H4 (cell line): ENCODE measurements at places on chromosomes 3 and 15.

DNA sequence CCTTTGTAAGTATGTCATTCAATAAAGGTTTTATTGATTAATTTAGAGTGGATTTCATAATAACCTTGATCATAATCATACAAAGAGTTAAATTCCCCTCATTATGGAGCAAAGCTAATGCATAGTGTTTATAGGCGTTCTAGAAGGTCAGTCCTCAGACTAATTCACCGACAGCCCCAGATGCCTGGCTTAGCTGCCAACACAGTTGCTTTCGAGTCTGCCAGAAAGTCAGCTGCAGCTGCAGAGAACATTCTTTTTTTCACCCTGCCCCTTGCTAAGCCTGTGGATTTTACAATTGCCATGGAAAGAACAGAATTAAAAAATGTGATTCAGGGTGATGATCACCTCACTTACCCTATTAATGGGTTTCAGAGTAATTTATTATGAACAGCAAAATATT is 21.2 kb downstream of the CADM2 start:
- DNase-seq, result no peak

DNA sequence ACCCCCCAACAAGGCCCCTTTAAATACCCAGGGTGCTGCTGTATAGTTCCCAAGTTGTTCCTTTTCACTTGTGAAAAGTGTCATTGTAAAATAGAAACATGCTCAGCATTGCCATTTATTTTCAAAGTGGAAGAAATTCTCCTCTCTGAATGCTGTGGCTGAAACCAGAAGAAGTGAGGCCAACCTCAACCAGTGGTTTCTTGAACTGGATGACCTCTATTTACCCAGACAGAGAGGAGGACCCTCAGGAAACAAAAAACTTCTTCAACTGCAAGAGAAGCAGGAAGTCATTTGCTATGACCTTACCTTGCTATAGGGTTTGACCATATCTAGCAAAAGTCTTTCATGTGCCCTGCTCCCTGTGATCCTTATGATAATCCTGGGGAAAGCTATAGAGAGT is 209.7 kb upstream of the RARB start:
- no peak for DNase-seq

- no peak for DNase-seq
Observed at GRCh38 chr15:67579164-67579563, 36.7 kb downstream of the MAP2K5 start.

GRCh38 chr3:1214933-1215332 is 122.1 kb downstream of the CNTN6 start:
- no peak for DNase-seq

DNA sequence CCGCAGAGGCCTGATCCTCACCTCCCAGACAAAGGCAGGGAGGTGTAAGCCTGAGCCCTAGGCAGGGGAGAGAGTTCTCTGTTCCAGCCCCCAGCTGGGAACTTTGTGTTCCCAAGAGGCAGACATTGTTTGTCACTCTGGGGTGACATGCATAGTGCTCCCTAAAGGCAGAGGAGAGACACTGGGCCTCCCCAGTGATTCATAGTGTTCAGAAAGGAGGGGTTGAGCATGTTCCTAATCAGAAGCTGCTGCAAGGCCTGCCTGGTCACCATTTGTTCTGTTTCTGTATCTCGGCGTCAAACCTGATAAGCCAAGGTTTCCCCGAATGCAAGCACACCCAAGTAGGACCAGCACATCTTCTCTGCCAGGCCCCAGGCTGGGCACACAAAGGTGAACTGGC is 24.0 kb upstream of the SLC6A6 start:
- DNase-seq, result no peak

GRCh38 chr3:177263615-177264368 is 66.5 kb upstream of the TBL1XR1 start:
- DNase-seq, result no peak

GRCh38 chr3:116841003-116841735 is 131.6 kb downstream of the TUSC7 start:
- no peak for DNase-seq

GRCh38 chr3:181176601-181177000 is 187.1 kb upstream of the DNAJC19 start:
- DNase-seq, result peak; percentile 58

DNA sequence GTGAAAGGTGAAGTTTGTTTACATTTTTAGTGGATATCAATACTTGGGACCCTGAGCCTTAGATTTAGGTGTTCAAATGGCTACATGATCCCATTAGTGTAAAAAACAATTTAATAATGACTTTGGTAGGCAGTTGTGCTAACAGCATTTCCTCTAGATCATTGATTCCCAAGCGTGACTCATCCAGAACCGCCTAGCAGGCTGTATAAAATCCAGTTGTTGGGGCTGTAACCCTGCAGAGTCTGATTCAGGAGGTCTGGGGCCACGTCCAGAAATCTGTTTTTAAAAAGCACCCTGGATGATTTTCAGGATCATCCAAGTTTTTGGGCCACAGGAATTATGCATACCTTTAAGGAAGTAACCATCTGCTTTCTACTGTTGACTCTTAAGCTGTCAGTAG is 156.4 kb downstream of the TP63 start:
- DNase-seq, result no peak

DNA sequence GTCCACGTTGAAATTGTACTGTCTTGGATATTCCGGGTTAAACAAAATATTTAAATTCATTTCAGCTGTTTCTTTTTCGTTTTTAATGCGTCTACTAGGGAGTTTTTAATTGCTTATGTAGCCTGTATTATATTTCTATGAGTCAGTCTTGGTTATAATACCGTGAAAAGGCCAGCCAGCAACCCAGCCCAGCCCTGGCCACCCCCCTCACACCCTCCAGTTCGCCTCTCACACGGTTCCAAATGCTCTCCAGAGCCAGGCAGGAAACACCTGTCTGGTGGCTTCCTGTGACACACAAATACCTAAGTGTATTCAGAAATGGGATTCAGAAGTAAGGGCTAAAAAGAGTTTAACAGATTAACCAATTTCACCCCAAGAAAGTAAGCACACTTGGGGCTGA is 4.4 kb downstream of the SH3BP5 start:
- peak; percentile 44 for DNase-seq

GRCh38 chr3:25834346-25834745 is 44.5 kb downstream of the OXSM start:
- DNase-seq, result no peak

DNA sequence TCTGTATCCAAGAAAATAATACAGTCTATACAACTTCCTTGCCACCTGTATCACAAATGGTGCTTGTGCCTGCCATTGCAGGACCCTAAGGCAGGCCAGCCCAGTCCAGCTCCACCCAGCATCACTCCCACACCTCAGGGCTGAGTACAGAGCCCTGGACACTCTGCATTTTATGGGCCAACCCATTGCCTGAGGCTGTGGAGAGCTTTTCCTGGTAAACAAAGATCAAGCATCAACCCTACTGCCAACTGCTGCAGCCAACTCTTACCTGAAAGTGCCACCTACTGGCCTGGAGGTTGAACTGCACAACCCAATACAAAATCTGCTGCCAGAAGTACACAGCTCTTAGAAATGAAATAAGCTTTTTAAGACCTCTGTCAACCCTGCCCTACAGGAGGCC is 1082.2 kb downstream of the NAALADL2 start:
- peak; percentile 82 for DNase-seq

DNA sequence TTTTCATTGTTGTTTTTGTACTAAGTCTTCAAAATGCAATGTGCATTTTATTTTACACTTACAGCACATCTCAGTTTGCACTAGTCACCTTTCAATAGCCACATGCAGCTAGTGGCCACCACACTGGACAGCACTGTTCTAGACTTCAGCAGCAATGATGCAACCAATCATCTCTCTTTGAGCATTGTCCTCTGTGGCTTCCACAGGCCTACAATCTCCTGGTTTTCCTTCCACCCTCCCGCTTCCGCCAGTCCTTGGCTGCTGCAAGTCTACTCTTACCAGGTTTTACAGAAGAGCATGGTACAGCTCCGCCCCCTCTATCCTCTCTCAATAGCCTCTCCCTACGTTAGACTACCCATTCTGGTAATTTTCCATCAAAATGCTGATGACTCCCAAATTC is 25.1 kb upstream of the FSIP1 start:
- no peak for DNase-seq

DNA sequence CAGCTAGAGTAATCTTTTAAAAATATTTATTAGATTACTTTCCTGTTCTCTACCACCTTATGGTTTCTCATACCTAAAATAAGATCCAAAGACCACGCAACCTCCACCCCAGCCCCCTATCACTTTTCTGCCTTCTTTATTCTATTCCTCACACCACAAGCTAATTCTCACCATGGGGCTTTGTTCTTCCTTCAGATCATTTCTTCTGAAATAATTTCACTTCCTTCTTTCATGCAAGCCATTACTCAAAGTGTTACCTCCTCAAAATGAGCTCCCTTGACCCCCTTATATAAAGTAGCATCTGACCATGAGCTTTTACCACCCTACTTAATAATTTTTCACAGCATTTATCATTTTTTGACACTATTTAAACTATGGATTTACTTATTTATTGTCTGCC is 233.2 kb upstream of the TMCO5A start:
- no peak for DNase-seq

DNA sequence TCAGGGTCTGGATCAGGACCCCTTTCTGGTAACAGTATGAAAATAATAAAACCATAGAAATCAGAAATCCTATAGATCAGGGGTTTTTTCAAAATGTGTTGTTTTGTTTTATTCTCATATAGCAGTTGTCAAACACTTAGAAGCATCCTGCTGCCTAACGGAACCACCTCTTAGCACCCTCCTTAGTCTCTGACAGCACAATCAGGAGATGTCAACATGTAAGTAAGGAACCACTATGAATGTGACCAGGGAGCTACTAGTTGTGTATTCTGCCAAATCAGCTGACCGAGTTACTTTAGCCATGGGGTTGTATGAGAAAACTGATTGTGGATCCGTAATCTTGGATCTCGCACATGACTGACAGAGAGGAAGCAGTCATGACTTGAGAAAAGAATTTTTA is 22.2 kb downstream of the CCDC39 start:
- DNase-seq, result no peak

GRCh38 chr3:31680072-31680870 is 147.5 kb downstream of the STT3B start:
- DNase-seq, result no peak

DNA sequence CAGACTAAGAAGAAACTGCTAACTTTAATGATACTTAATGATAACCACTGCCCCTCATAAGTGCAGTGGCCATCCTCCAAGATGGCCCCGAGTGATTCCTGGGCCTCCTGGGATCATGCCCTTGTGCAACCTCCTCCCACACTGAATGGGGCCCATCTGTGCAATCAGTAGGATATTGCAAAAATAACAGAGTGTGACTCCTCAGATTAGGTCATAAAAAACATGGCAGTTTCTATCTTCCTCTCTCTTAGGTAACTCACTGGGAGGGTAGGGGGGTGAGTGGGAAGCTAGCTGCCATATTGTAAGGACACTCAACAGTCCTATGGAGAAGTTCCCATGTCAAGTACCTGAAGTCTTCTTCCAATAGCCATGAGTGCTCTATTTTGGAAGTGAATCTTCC is 173.0 kb downstream of the SHQ1 start:
- DNase-seq, result no peak

DNA sequence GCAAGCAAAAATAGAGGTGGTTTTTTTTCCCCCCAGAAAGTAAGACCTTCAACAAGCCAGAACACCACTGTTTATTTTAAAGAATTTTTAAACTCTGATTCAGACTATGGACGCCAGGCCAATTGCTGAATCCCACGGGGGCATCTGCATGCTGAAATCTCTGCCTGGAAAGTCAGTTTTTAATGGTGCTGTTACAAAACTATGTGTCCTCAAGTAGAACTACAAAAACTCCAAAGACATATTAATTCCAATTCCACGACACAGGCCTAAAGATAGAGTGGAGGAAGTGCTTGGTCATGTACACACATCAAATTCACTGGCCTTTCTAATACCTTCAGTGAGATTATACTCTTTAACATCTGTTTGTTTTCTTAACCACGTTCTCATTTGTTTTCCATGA is 490.5 kb upstream of the NR2F2 start:
- peak; percentile 67 for DNase-seq
